ENCODE measurements at places on chromosomes 12 and 14. TPM values are rescaled to one million over a fixed set of nuclear protein-coding genes. Genes with fewer than 3 reads are reported as not detected.

GRCh38 chr12:121949648-121950397, 31.4 kb downstream of the CFAP251 start:
- H3K27ac ChIP-seq, result no peak overlapping the region
- no peaks in the 10 kb centered on the region for H3K36me3 ChIP-seq
- no peak for DNase-seq
- H3K4me1 ChIP-seq, result peaks cover 9% of the 10 kb centered on the region
- H3K4me3 ChIP-seq, result no peak overlapping the region
- no peaks in the 10 kb centered on the region for H3K27me3 ChIP-seq

- no peak for DNase-seq
- no peaks in the 10 kb centered on the region for H3K36me3 ChIP-seq
- H3K4me3 ChIP-seq, result no peak overlapping the region
- no peak overlapping the region for H3K27ac ChIP-seq
- no peaks in the 10 kb centered on the region for H3K27me3 ChIP-seq
- peaks cover 26% of the 10 kb centered on the region for H3K4me1 ChIP-seq
These were observed 289.7 kb downstream of the RAD51B start for GRCh38 chr14:68109132-68109900.

- H3K4me1 ChIP-seq, result peaks cover 18% of the 10 kb centered on the region
- peak within 1 kb of the TSS; percentile 89 for H3K4me3 ChIP-seq
- H3K36me3 ChIP-seq, result no peaks in the 10 kb centered on the region
These were observed at the start of gene MON2 for GRCh38 chr12:62466594-62467491. TSS of gene MON2 (plus strand) at chr12:62466826. CDS start at chr12:62467208, 382 bp downstream.

DNA sequence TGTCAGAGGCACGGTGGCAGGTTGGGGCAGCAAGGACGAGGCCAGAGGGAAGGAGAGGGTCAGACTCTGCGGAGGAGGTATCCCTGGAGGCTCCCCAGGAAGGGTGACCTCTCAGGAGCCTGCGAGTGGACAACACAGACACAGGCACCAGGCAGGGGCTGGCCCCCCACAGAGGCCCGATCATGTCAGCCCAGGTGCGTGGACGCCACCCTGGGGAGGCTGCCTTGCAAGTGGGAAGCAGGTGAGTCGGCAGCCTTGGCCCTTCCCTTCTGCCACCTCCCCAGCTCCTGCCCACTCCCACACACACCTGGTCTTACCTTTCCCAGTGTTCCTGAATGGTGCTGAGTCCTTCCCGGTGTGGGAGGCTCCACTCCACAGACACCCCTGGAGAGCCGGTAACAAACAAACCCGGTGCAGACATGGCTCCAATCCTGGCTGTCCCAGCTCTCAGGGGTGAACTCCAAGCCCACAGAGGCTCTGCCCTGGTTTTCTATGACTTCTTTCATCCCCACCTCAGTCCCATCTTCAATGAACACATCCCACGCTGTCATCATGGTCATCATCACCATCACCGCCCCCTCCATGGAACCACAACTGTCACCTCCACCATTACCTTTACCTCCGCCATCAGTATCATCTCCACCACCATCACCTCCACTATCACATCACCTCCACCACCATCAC, 5.2 kb downstream of the ZBTB42 start:
- DNase-seq, result no peak
- H3K36me3 ChIP-seq, result no peaks in the 10 kb centered on the region
- peak overlapping the region; percentile 31 for H3K27ac ChIP-seq
- H3K27me3 ChIP-seq, result no peaks in the 10 kb centered on the region
- H3K4me3 ChIP-seq, result no peak overlapping the region

- no peak for DNase-seq
- no peaks in the 10 kb centered on the region for H3K36me3 ChIP-seq
- H3K4me1 ChIP-seq, result peaks cover 33% of the 10 kb centered on the region
- no peak overlapping the region for H3K27ac ChIP-seq
- H3K27me3 ChIP-seq, result no peaks in the 10 kb centered on the region
These were observed 21.7 kb downstream of the TRAF3 start for GRCh38 chr14:102798926-102799325.

DNA sequence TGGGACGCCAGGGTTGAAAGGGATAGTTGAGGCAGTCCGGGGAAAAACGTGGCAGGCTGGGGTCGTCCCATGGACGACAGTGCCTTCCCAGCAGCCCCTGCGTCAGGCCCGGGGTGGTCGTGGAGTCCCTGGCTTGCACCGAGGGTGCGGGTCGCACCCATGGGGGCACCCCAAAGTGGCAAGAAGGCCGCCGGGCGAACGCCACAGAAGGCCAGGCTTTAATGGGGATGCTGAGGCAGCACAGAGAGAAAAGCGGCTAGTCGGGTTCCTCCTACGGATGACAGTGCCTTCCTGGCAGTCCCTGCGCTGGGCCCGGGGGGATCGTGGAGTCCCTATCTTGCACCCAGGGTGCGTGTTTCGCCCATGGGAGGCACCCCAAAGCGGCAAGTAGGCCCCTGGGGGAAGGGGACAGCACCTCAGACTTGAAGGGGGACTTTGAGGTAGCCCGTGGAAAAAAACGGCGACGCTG, 158.6 kb upstream of the ALG10B start:
- no peaks in the 10 kb centered on the region for H3K27me3 ChIP-seq
- DNase-seq, result no peak
- no peaks in the 10 kb centered on the region for H3K4me1 ChIP-seq
- no peaks in the 10 kb centered on the region for H3K36me3 ChIP-seq

DNA sequence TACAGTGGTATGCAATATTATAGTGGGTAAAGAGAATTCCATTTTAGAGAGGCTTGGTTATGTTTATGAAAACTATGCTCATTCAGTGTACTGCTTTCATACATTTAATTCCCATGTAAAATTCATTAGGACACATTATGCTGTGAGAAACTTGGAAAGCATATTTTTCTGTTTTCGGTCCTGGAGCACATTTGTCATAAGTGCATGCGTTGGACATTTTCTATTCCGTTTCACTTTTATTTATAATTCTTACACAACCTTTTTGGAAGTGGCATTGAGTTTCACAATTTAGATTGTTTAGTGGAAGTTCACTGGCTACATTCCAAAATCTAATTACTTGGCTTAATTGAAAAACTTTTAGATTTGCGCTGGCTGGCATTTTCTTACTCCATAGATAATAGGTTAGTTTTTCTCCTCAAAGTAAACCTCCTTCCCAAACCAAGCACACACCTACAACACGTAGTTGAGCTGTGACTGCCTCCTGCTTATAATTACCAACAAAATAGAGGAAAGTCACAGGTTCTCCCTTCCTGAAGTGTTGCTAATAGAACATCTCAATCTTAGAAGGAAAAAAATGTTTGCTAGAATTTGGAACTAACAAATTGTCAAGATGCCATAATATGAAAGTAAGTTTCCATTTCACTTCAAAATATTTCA, 938.5 kb downstream of the TRHDE start:
- no peak for DNase-seq
- no peak overlapping the region for H3K27ac ChIP-seq
- H3K27me3 ChIP-seq, result no peaks in the 10 kb centered on the region
- H3K4me1 ChIP-seq, result no peaks in the 10 kb centered on the region
- no peaks in the 10 kb centered on the region for H3K36me3 ChIP-seq

PTCSC3 gene
- total RNA-seq, result 21.0 TPM

TRIM9 gene
- total RNA-seq, result 2.6 TPM

NFE2 gene
- total RNA-seq, result 0.56 TPM

SMOC1 gene
- total RNA-seq, result 7.3 TPM

Measured in thyroid gland (tissue), 4 donors.